ENCODE measurements at places on chromosomes 3 and 15.

- no peak for DNase-seq
Measured at GRCh38 chr15:49273734-49274318, 103.8 kb downstream of the GALK2 start.

GRCh38 chr3:116939091-116939490 is 229.5 kb downstream of the TUSC7 start:
- DNase-seq, result no peak

- DNase-seq, result no peak
Measured at GRCh38 chr3:129358772-129359371, 69.6 kb downstream of the EFCAB12 start.

DNA sequence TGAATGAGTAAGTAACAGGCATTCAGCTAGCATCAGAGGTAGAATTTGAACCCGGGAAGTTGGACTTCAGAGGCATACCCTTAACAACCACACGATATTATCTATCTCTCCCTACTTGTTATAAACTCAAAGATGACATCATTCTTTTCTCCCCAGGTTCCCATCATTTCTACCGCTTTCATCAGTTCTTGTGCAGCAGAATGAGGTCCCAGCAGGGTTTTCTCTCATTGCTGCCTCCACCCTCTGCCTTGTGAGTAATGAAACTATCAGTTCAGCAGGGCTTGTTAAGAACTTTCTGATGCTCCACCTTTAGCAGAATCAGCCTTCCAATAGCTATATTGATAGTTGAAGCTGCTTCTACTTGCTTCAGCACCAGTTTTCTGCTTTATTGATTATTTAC is 487.5 kb upstream of the KCNMB2 start:
- no peak for DNase-seq

DNA sequence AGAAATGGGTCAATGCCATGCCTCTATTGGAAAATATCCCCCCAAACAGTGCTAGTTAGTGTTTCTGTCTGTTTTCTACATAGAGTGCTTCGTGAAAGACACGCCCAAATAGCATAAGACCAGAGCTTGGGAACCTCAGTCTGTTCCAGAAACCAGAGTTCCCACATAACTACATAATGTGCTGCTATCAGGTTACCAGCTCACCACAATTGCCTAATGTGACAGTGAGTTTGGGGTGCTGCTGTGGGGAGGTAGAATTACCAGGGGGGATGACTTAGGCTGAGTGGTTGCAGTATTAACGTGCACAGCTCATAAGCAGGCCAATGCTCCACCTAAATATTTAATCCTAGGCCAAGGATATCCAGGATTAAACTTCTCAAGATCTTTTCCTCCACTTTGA is 39.2 kb downstream of the DUT start:
- DNase-seq, result no peak

GRCh38 chr3:179486806-179487205 is 35.5 kb upstream of the GNB4 start:
- DNase-seq, result no peak

DNA sequence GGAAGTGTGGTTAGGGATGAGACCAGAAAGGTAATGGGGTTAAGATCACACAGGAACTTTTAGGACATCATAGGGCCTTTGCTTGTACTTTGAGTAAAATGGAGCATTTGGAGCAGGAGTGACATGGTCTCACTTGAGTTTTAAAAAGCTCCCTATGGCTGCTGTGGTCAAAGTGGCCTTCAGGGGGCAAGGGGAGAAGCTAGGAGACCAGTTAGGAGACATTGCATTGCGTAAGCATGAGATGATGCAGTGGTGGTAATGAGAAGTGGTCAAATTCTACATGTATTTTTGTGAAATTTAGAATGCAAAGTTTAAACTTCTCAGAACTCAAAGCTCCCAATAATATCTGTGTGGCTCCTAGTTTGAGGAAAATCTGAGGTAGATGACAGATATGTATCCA is 27.9 kb downstream of the MED12L start:
- no peak for DNase-seq

DNA sequence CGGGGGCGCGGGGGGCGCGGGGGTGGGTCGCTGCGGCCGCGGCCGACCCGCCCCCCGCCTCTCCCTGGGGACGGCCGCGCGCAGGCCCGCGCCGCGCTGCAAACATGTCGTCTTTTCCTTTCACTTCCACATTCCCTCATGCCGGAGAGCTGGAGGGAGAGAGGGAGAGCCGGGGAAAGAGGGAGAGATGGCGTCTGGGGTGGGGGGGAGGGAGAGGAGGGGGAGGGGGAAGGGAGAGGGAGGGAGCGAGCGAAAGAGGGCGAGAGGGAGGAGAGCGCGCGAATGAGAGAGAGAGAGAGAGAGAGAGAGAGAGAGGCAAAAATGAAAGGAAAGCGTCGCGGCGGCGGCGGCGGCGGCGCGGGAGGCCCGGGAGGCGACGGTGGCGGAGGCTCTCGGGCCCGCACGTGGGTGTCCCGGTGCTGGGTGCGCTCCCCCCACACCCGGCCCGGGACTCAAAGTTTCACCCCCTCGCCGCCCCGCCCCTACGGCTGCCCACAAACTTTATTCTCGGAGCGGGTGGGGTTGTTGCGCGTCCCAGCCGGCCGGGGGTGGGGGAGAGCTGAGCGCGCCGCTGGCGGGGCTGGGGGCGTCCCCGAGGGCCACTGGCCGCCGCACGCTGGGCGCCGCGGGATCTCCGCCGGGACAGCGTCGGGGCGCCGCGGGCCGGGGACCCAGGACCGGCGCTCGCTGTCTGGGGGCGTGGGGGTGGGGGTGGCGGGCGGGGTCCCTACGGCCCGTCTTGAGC is 731 bp downstream of the ZNF710 start:
- no peak for DNase-seq

GRCh38 chr3:138043266-138044029 is 33.5 kb downstream of the CLDN18 start:
- no peak for DNase-seq

DNA sequence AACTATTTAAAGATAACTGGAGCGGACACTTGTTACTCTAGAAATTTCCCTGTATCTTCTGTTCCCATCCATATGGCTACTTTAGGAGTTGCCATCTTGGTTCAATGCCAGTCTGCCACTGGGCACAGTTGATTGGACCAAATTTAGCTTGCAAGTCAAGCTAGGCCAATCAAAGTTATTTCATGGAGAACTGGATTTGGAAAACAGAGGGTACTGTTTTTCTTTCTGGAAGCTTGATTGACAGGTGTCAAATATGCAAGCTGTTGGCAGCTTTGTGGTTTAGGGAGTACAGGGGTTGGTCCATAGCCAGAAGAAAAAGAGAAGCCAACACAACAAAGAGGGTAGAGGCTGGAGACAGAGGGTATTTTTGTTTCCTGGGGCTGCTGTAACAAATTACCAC is 33.4 kb upstream of the KLHL25 start:
- DNase-seq, result no peak

- no peak for DNase-seq
Measured at GRCh38 chr3:28008235-28008634, 233.2 kb upstream of the CMC1 start.

GRCh38 chr3:73098873-73099272 is 37.4 kb downstream of the EBLN2 start:
- DNase-seq, result no peak

- no peak for DNase-seq
Measured at GRCh38 chr15:46681901-46682300, 1035.4 kb upstream of the SEMA6D start.

DNA sequence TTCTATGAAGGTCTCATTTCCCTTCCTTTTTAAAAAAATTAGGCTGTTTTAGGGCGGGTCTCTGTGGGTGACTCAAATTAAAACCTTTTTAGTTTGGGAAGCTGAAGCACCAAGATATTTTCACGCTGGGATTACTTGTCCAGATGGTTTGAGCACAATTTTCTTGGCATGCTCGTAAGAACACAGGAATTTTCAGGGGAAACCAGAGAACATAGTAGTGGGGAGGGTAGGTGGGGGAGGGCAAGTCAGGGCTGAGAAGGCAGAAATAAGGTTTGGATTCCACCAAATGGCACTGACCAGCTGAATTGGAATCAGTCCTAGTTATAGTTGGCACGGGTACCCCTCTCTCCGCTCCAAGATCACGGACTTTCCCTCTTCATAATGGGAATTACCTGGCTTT is 97.3 kb upstream of the LRIG1 start:
- DNase-seq, result no peak

- DNase-seq, result no peak
Measured at GRCh38 chr3:54888873-54889272, 39.0 kb downstream of the LRTM1 start.

DNA sequence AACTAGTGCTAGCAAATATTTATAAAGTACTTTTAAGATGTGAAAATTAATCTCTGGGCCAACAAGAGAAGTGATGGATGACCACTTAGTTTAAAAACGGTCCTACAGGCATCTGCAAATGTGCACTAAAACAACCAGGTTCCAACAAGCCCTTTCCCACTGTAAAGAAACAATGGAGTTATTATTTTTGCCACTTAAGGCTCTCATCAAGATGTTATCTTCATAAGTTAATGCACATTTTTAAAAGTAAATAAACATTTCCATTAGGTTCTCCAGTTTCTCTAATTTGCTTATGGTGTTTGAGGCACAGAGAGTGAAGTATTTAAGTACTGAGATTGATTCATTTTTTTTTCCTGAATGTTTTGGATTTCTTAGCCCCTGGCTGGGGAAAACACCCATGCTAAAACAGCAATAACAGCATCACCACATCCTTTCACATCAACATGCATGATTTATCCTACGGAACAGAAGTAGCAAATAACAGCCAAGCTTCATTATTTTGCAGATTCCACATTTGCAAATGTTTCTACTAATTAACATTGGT is 20.8 kb downstream of the ABI3BP start:
- no peak for DNase-seq

DNA sequence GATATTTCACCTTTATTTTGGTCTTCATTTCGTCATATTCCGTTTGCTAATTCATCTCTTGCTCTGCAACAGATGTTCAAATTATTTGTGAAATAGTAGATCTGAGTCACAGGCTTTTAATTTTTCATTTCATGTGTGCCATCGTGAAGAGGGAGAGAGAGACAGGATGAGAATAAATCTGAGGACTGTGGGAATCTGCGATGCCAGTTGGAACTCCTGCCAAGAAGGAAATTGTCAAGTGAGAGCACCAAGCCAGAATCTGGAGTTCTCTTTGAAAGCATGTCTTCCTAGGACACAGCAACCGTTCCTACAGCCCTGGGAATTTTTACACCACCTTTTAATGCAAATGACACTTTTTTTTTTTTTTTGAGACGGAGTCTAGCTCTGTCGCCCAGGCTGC is 48.8 kb downstream of the NSMCE3 start:
- DNase-seq, result no peak

GRCh38 chr15:69590932-69591524 is 138.4 kb downstream of the RPLP1 start:
- no peak for DNase-seq

DNA sequence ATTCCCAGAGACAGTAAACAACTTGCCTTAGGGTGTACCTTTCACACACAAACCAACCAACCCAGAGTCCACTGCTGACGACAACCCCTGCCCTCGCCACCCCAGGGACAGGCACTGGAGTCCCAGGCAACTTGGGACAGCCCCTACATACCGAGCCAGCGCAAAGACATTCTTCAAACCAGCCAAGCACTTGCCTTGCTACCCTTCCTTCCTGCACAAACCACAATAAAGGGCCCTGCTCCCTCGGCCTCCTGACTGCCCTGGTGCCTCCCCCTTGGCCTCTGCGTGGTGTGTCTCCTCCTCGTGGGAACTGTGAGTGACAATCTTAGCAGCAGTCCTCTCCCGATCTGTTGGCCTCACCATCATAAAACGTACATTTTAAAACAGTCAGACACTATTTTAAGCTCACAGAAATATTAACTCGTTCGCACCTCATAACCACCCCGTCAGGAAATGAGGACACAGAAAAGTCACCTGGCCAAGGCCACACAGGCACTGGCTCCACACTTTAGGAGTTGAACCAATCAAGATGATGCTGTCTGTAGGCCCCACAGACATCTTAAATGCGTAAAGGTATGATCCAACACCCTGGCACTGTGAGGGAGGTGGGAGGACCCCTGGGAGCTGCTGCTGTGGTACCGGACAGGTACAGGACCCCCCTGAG is 113.8 kb downstream of the ADCY5 start:
- DNase-seq, result no peak

- DNase-seq, result no peak
Measured at GRCh38 chr15:58074452-58074851, 8.9 kb upstream of the ALDH1A2 start.

DNA sequence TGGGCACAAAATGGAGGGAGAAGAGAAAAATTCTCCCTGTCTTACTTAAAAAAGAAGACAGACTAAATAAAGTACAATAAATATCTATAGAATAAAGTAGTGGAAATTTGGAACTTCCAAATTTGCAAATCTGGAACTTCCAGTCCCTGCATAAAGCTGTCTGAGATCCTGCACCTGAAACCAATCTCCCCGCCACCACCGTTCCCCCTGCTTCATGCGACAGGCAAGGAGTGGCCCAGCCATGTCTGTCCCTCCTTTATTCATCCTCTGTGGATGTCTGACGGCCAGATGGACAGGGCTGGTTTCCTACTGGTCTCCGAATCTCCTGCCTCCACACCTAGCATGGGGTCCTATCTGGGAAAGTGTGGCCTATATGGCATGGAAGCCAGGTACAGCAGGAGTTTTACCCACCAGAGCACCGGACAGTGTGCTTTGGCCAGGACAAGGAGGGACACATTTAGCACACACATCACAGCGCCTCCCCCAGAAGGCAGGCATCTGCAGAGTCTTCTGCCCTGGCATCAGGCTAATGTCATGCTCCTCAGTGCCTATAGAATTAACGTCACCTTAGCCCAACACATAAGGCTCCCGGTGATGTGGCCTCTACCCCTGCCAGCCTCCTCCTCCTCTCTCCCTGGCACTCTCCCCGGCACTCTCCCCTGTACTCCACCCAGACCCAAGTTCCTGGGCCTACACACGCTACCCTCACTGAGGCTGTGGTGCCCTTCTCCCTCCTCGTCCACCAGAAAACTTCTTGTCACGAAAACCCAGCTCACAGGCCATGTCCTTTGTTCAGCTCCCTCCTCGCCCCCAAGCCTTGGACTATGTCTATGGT is 170.8 kb downstream of the XXYLT1 start:
- no peak for DNase-seq

DNA sequence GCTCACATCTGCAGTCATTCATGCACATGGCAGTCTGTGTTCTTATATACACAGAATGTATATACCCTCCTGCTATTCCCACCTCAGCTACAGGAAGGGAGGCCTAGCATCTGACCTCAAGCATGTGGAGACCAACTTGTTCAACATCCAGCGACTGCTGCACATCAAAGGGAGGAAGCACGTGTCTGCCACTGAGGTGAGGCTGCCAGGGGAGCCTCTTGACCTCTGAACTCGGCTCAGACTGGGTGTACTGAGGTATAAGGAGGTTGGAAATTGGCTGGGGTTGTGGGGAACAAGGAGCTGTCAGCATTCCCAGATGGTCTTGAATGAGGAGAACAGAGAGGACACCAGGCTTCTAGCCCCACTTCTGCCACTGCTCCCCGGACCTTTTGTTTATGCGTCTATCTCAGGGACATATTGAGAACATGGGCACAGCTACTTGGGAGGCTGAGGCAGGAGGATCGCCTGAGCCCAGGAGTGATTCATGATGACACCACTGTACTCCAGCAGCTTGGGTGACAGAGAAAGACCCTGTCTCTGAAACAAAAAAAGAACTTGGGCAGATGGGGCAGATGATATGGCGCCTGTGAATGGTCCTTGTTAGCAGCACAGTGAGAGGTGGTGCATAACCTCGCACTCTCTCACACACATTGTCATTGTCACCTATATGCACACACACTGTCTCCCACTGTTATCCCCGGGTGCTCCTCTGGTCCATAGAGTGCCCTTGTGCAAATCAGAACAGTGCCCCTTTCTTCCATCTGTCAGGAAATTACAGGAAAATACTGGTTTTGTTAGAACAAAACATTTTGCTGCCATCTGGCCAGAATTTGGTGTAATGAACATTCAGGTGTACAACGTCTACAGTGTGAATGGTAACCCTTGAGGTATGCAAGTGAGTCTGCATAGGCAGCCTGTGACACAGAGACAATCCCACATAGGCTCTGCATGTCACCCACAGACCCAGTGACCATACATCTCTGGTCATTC is 5.4 kb downstream of the VILL start:
- DNase-seq, result no peak
